Posterior vena cava (tissue), 2 donors: ENCODE measurements at places on chromosomes 12 and 14. TPM values are rescaled to one million over a fixed set of nuclear protein-coding genes. Genes with fewer than 3 reads are reported as not detected.

- DNase-seq, result no peak
Measured at GRCh38 chr14:71286126-71286525, 378.9 kb downstream of the PCNX1 start.

GRCh38 chr14:103879570-103880347 lies 32.4 kb upstream of the PPP1R13B start:
- DNase-seq, result no peak

Gene OXA1L
- total RNA-seq, result 53.7 TPM

DNA sequence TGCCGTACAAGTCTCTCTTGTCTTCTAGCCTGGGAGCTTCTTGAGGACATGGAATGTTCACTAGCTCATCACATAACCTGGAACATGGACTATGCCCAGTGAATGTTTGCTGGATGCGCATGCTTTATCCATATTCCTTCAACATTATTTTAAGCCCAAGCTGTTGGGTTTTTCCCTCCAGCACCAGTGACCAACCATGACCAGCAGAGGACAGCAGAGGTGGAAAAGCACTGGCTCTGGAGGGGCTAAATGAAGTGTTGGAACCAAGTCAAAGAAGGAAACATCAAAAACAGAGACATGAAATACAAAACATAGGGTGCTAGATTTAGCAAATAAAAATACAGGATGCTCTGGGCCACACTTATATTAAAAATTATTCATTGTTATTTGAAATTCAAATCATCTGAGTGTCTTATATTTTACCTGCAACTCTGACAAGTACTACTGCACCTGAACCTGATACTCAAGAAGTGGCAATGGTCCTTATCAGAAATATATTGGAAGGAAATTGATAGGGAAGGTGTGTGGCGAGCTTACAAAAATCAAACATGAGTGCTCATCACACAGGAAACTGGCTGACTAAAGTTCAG lies 23.1 kb upstream of the HELB start:
- DNase-seq, result no peak

DNA sequence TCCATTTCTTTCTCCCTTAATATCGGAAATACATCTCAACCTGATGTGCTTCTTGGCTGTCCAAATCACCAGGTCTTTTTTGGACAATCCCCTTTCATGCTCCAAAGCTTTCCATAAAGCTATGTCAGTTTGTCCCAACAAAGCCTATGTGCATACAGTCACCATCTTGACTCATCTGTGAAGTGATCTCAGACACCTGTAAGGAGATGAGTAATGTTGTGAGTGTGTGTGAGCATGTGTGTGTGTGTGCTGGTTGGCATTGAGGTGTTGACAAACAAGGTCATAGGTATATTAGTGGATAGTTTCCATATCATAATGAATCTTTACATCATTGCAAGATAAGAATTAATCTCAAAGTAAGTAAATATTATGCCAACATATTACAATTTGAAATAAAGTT lies 1243.3 kb upstream of the SEL1L start:
- DNase-seq, result no peak

DNA sequence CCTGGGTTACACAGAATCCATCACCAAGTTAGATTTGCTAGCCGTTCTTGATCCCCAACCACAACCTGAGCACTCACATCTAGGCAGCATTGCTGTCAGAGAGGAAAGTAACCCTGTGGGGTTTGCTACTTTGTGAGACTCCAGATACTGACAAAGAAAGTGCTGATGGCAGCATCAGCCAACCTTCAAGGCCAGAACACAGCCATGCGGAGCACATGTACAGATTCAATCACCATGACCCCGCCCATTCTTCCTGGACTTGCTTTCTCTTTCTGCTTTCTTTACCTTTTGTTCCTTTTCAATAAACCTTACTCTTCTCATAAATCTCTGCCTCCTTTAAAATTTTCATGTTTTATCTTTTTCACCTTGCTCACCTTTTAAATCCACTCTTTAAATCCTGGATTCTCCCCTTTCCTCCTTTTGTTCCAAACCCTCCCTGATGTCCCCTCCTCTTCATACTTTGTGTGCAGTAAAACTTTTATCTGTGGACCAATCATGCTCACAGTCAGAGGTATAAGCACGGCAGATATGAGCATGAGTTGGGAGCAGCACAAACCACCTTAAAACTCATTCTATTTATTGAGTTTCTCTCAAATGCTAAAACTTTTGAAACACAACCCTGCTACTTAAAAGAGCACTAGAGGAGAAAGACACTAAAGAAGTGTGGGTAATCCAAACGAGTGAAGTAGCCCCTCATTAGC lies 21.9 kb upstream of the CERS5 start:
- DNase-seq, result no peak
